ENCODE measurements at places on chromosomes 11 and 22.

DNA sequence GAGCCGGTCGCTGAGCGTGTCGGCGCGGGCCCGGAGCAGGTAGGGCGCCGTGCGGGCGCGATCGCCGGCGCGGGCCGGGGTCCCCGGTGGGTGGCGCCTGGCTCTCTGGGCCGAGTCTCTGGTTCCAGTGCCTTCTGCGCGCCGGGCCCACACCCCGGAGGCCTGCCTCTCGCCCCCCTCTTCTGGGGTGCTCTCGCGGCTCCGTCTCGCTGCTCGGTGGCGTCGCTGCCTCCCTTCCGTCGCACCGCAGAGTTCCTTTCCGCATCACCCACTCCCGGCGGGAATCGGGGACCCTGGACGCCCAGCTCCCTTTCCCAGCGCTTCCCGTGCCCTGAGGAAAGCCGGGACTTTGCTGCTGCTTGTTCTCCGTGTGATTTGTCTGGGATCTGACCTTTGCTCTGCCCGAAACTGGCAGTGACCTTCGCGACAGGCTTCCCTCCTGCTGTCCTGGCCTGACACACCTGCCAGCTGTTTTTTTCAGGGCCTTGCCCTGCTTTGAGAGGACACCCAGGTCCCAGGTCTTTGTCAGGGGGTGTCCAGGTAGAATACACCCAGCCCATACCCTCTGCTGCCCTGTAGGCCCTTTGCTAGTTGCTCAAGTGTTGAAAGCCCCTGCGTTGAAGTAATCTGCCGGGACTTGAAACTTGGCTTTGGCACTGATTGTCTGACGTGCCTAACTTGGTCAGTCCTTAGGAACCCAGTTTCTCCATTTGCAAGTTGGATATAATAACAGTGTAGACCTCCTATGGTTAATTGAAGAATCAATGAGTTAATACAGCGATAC is 711 bp downstream of the FDX1 start:
- peak; percentile 46 for DNase-seq

DNA sequence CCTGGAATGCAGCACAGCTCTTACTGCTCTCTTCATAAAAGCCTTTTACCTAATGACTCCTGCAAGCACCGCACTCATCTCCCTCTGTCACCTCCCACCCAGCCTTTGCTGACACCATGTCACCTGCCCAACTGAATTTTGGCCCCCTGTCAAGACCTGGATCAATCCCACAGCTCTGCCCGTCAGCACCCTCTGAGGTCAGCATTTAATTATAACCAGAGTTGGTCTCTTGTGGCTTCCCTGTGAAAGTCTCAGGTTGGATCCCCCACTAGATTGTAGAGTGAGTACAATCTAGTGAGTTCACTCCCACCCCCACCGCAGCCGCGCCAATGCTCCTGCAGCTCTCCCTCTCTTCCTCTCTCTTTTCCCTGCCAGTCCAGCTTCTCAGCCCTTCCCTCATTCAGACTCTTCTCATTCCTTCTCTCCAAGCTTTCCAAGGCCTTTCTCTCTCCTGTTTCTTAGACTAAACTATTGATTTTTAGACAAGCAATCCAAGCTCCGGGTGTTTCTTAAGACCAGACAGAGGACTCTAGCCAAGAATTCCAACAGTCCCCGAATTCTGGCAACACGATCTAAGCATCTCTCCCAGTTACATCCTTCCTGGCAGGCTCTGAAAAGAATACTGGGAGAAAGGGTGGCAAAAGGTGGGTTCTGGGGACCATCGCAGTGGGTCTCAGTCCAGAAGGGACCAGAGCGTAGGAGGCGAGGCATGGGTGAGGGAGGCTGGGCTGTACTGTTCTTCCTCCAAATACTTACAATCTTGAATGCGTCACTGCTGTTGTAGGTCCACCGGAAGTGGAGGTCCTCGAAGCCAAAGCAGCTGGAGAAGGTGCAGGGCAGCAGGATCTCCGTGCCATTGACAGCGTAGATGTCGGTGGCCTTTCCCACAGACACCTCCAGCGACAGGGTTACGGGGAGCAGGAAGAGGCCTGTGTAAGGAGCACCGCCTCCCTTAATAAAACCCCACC is 8.0 kb downstream of the SCN4B start:
- no peak for DNase-seq

DNA sequence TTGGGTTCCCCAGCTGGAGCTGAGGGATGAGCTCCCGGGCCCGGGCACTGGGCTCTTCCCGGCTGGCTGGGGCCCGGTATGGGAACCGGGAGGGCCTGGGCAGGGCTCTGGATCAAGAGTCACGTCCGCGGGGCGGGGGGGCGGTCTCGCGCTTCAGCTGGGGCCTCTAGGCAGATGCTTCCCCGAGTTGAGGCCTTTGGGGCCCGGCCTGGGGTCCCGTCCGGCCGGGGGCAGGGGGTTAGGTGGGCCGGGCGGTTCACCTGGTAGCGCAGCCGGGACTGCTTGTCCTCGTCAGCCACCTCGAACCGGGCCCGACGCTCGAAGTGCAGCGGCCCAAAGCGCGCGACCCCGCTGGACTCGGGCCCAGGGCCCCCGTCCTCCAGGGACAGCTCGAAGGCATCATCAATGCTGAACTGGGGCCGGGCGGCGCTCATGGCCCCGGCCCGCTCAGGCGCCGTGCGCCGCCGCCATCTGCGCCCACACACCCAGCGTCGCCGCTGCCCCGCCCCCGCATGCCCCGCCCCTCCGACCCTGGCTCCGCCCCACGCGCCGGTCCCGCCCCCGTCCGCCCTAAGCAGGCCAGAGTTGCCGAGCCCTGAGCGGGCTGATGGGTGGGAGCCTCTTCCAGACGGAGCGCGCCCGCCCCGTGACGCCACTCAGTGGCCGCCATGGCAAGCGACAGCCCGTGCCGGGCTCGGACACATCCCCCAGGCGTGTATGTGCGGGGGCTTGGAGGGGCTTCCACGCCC is at the start of gene TMEM134:
Gene TMEM134, minus strand, starts transcription at position 493 of the 749 bp plus-strand sequence. Its CDS starts 59 bp downstream, at position 434.
- peak; percentile 95 for DNase-seq

DNA sequence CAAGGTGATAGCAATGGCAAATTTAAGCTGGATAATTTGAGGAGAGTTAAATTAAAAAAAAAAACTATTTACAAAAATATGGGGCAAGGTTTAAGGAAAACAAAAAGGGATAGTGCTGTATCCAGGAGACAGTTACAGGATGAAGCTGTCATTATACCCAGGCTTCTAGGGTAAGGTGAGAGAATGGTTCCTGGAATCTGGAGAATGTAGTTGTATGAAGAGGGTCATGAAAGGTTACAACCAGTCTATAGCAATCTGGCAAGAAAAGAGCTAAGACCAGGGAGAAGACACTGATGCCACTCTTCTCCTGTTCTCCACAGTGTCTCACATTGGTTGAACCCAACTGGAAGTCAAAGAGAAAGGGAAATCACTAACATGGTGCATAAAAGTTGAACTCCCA is 144.9 kb downstream of the SOX6 start:
- DNase-seq = no peak

DNA sequence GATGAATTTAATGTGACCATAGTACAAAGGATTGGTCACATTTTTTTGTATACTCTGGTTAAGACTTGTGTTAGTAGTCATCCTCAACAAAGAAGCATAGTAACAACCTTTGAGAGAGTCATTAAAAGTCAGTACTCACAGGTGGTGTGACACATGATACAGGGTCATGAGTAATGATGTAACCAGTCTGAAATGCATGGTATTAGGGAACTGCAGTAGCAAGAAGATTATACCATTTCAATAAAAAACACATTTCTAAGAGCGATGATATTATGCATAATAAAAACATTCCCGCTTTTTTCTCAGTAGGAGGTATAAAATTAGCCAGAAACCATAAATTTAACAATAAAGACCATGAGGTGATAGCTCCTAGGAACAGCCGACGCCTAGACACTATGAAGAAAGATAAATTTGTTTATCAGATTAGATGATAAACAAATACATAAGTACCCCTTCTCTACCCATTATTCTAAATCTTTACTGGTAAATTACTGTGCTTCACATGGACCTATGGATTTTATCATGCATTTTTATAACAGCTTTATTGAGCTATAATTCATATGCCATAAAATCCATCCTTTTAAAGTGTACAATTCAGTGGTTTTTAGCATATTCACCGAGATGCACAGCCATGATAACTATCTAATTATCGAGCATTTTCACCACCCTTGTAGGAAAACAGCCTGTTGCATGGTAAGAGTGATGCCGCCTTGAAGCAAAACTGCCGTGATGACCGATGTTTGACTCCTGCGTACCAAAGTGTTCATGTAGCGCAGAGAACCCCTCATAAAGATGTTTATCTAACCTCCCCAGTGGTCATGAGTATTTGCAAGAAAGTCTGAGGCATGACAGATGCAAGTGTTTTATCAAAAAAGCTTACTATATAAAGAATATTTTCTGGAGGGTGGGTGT is 41.8 kb downstream of the TMPRSS5 start:
- DNase-seq = no peak

DNA sequence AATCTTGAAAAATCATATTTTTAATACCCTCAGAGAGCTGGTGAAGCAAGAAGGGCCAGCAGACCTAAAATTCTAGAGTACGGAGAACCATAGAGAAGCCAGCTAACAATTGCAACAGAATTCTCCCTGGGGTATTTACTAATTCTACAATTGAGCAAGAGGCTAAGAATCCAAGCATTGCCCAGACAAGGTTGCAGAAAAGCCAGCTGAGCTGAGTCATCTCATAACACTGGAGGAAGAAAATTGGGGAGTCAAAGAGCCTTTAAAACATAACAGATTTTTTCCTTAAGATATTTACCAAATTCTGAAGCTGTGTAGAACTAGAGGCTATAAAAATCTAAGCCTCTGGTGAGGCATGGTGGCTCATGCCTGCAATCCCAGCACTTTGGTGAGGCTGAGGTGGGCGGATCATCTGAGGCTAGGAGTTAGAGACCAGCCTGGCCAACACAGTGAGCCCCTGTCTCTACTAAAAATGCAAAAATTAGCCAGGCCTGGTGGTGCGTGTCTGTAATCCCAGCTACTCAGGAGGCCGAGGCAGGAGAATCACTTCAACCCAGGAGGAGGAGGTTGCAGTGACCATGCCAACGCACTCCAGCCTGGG is 13.6 kb upstream of the TMEM216 start:
- no peak for DNase-seq

GRCh38 chr11:10048350-10048749 is 245.7 kb downstream of the SBF2 start:
- DNase-seq = no peak

DNA sequence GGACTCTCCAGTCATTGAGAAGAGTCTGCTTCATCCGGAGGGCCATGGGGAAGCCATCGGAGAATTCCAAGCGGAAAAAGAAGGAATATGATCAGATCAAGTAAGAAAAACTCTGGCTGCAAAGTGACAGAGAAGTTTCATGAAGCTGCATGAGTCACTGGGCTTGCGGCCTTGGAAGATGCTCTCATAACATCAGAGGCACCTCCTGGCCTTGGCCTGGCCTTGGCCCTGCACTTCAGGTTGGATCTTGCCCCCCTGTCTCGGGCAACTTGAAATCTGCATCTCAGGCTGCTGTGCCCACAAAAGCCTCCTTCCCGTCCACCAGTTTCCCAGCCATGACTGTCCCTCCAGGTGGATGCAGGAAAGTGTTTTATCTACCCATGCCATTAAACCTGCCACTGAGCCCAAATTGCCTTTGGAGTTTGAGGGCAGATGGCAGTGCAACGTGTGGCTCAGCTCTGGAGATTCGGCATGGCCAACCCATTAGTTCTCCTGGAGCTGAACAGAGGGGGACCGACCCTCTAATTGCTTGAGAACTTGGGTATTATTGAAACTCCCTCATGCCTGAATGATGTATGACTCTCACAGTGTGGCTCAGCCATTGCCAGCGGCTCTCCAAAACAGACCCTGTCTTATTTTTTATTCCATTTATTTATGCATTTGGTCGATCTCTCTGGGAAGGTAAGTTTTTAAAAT is 66.7 kb downstream of the SEZ6L start:
- DNase-seq = no peak

- no peak for DNase-seq
Observed at GRCh38 chr11:19633276-19633675, 79.4 kb upstream of the NAV2 start.

DNA sequence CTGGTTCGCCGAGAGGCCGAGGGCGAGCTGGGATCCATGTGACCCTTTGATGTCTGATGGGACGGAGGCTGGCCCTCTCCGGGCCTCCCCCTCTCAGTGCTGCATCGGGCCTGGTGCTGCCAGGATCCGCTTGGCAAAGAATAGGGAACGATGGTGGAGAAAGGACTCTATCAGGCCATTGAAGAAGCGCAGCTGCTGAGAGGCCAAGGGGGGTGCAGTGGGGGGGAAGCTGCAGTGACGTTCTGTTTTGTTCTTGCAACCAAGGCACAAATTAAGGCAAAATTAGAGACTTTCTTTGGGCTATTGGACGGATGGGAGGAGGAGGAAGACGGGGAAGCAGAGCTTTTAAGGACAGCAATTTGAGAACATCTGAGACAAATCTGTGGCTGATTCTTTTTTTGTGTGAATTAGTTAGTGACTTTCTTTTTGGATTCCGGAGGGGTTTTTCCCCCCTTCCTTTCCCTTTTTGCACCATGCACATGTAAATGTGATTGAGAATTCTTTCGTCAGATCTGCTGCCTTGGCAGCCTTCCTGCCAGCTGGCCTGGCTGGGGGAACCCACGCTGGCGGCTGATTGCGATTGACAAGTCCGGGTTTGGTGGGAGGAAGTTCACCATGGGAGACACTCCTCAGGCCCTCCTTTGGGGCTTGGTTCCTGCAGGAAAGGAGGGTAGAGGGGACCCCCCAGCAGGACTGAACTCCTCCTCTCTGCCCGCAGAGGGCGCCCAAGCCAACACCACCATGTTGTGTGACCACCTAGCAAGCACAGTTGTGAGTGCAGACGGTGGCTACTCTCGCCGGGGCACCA is 214.6 kb downstream of the NTM start:
- peak; percentile 93 for DNase-seq

GRCh38 chr11:97667057-97667456 is 1277.2 kb downstream of the JRKL start:
- DNase-seq = no peak

GRCh38 chr22:33111491-33111890 is 53.3 kb upstream of the SYN3 start:
- no peak for DNase-seq

DNA sequence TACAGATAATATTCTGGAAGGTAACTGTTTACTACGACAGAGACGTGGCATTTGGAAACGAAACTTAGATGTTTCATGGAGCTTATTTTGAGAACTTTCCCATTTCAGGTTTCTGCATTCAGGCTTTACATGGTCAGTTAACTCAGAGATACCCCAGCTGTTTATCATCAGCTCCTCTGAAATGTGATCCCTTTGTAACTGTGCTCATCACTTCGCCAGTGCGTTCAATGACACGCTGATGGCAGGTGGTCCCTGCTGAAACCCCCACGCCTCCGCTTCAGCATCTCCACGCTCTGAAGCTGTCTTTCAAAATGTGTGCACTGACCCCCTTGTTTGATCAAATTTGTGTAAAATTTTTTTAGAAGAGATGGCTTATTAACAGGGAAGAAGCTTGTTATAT is 30.5 kb downstream of the ALG12 start:
- no peak for DNase-seq

GRCh38 chr11:100174881-100175280 is 512.2 kb upstream of the ARHGAP42 start:
- DNase-seq = no peak
